Stimulated activated CD8-positive, alpha-beta memory T cell treated with anti-CD3 and anti-CD28 coated beads, Interleukin-15, amount 100 ng/mL, for 4 hours (primary cell): ENCODE measurements at places on chromosomes 4 and X.

GRCh38 chrX:131397891-131398290, 108.8 kb upstream of the IGSF1 start:
- DNase-seq = no peak

- no peak for DNase-seq
Observed at GRCh38 chrX:20427173-20427770, 160.6 kb upstream of the RPS6KA3 start.

GRCh38 chr4:174989791-174990190, 71.6 kb downstream of the ADAM29 start:
- DNase-seq = no peak

- no peak for DNase-seq
Observed at GRCh38 chr4:2866891-2867290, 23.2 kb downstream of the ADD1 start.

DNA sequence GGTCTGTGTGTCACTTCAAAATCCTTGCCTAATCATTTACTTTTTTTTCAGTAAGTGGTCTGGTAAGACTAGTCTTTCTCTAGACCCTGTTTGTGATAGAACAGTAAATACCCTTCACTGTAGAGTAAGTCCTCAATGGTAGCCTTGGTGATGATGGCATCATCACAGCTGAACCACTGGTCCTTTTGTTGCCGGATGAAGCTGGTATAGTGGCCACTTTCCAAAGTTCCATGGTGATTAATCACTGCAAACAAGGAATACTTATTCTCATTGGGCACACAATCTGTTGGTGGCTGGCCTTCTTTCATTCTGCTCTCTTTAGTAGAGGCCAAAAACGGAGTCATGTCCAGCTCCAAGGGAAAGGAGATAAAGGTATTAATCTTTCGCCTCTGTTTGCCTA, 2.9 kb downstream of the USP51 start:
- no peak for DNase-seq

GRCh38 chrX:118499295-118499694, 3.7 kb downstream of the DOCK11 start:
- no peak for DNase-seq

- DNase-seq = no peak
Observed at GRCh38 chr4:114108869-114109268, 129.4 kb upstream of the ARSJ start.

DNA sequence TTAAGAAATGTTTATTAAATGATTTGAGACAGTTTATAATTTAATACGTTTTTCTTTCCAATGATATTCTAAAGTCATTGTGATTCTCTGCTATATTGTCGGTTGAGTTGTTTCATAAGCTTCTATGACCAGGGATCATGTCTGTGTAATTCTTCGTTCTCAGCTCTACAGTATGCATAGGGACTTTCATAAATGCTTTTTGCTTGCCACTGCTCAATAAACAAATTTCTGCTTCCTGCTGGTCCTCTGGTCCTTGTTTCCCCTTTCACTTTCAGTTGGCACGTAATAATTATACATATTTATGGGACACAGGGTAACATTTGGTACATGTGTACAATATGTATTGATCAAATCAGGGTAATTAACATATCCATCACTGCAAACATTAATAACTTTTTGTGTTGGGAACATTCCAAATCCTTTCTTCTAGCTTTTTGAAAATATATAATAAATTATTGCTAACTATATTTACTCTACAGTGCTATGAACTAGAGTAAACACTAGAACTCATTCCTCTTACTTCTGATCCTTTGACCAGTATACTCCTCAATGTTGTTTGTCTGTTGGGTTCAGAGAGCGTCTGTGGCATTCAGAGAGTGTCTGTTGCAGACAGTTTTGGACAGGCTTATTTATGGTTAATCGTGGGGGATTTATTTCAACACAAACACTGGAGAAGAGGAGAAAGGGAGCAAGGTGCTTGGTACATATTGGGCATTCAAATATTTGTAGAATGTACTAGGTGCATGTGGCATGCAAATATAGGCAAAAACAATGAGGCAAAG, 68.3 kb upstream of the SPANXB1 start:
- no peak for DNase-seq

GRCh38 chr4:108053251-108053711, 63.6 kb downstream of the HADH start:
- DNase-seq = no peak

DNA sequence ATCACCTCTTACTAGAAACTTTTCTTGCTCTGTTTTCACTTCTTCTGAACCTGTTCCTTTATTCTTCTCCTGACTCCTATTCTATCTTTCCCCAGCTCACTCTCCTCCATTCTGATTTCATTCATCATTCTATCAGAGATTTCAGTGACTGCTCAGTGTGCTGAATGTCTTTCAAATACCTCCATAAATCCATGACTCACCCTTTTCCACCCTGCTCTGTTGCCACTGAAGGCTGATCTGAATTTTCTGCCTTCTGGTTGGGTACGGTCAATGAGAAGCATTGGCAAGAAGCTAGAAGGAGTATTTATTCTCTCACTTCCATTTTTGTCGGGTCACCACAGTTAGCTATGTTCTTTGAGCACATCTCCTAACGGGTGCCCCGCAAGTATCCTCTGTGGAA, 265.9 kb downstream of the CBLL2 start:
- no peak for DNase-seq

- DNase-seq = no peak
Observed at GRCh38 chr4:149017002-149017734, 575.0 kb upstream of the NR3C2 start.

- DNase-seq = no peak
Observed at GRCh38 chr4:38188631-38189101, 228.5 kb downstream of the PTTG2 start.

DNA sequence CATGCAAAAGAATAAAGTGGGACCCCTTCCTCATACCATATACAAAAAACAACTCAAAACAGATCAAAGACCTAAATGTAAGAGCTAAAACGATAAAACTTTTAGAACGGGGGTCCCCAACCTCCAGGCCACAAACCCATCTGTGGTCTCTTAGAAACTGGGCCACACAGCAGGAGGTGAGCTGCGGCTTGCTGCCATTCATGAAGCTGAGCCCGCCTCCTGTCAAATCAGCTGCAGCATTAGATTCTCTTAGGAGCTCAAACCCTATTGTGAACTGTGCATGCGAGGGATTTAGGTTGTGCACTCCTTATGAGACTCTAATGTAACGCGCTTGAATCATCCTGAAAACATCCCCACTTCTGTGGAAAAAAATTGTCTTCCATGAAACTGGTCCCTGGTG, 7.0 kb upstream of the GATA1 start:
- DNase-seq = no peak

DNA sequence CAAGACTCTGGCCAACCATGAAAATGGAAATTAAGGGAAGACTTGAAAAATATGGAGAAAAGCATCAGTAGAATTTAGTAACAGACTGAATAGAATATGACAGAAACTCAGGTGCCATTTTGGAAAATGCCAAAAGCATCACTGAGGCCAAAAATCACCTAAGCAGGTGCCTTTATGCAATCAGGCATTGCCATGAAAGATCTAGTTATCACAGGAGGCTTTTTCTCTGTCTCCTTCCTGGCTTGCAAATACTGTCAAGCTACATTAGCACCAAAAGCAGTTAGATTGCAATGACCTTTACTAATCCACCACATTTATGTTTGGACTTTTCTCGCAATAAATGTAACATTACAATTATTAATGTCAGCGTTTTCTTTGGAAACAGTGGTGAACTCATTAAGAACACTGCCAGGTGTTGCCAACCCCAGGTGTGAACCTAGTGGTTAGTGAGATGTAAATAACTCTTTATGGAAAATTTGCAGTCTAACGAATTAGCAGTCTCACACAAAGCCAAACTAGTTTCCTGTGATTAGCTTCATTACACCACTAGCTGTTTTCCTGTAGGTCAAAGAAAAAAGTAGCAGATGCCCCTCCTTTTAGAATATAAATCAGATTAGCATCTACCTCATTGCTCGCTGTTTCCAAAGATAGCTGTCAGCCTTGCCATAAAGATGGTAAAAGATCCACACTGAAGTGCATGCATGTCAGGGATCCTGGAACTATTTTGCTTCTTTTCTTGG, 1568.4 kb upstream of the TENM3 start:
- no peak for DNase-seq

DNA sequence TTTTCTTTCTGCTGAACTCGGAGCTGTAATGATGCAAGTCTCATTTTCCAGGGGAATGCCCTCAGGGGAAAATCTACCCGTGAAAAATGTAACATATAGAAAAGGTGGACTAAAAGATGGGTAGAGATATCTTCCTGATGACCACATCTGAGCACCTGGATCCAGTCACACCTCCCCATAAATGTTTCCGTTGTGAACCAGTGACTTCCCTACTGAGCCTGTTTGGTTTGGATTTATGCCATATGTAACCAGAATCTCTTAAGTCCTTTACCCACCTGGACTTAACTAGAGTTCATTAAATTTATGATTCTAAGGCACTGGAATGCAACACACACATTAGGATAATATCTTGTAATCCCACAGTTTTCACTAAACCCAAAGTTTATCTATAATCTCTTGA, 171.1 kb downstream of the ZNF330 start:
- DNase-seq = no peak
